ENCODE measurements at places on chromosomes 2 and 18. TPM values are rescaled to one million over a fixed set of nuclear protein-coding genes. Genes with fewer than 3 reads are reported as not detected.
A peak's percentile ranks its signal among the peaks of the same experiment; 100 is the strongest.

The GNAL gene
- 5.1 TPM for total RNA-seq

The DCDC2C gene
- not detected for total RNA-seq

The C2orf78 gene
- 0.16 TPM for total RNA-seq

The IL1A gene
- total RNA-seq = not detected

The BCL2L11 gene
- 18.8 TPM for total RNA-seq

The CNRIP1 gene
- 6.4 TPM for total RNA-seq

The KIF1A gene
- 0.05 TPM for total RNA-seq

- H3K36me3 ChIP-seq = no peaks in the 10 kb centered on the region
- H3K4me3 ChIP-seq = no peak overlapping the region
- DNase-seq = no peak
- H3K27ac ChIP-seq = peak overlapping the region; percentile 67
- peaks cover 39% of the 10 kb centered on the region for H3K4me1 ChIP-seq
These were observed 22.3 kb downstream of the ATP8B1 start for GRCh38 chr18:57780706-57781347.

DNA sequence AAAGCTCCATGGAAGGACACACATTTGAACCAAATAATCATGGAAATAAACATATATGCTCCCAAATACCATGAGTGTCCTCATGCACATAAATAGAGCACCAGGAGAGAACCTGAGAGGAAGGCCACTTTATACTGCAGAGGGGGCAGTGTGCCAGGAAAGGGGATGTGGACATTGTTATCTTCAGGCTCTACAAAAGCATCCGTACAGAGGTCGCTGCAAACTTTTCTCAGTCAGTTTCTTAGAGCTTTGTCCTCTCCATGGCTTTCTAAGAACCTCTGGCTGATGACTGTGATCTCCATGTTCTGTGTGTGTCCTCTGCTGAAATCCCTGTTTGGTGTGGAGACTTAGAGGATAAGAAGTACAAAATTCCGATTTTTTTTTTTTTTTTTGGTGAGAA is 515.7 kb downstream of the CNTNAP5 start:
- no peak overlapping the region for H3K4me3 ChIP-seq
- no peak for DNase-seq
- H3K36me3 ChIP-seq = no peaks in the 10 kb centered on the region

DNA sequence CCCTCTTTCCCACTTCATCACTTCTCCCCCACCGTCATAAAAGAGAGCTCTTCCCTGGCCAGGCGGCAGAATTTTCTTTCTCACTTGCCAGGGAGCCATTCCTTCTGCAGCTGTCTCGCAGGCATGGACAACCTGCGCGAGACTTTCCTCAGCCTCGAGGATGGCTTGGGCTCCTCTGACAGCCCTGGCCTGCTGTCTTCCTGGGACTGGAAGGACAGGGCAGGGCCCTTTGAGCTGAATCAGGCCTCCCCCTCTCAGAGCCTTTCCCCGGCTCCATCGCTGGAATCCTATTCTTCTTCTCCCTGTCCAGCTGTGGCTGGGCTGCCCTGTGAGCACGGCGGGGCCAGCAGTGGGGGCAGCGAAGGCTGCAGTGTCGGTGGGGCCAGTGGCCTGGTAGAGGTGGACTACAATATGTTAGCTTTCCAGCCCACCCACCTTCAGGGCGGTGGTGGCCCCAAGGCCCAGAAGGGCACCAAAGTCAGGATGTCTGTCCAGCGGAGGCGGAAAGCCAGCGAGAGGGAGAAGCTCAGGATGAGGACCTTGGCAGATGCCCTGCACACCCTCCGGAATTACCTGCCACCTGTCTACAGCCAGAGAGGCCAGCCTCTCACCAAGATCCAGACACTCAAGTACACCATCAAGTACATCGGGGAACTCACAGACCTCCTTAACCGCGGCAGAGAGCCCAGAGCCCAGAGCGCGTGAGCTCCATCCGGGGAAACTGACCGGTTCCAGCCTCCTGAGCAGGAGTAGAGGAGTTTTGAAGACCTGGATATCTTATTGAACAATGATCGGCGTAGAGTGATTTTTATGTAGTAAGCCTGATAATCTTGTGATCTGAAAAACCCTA is at the start of gene MSGN1:
Gene MSGN1, plus strand, starts transcription at position 65 of the 850 bp plus-strand sequence. Its CDS starts 59 bp downstream, at position 124.
- no peaks in the 10 kb centered on the region for H3K27me3 ChIP-seq
- H3K36me3 ChIP-seq = no peaks in the 10 kb centered on the region
- H3K27ac ChIP-seq = no peak within 1 kb of the TSS
- H3K4me3 ChIP-seq = no peak within 1 kb of the TSS
- peaks cover 12% of the 10 kb centered on the region for H3K4me1 ChIP-seq

DNA sequence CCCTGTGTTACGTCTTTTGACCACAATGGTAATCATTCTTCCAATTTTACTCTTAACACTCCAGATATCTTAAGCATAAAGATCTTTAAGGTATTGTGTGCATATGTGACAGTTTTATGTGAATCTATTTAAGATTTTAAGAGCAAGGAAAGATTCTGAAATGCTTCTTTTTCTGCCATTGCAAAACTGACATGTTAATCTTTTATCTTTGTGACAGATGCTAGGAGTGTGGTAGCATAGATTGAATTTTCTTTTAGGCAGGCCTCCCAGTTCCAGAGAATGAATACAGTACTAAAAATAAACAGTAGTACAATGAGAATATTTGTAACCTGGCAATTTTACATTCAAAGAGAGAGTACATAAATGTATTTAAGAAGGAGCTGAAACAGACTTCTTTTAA is 232.5 kb upstream of the ZSWIM2 start:
- H3K4me3 ChIP-seq = no peak overlapping the region
- no peak for DNase-seq
- peaks cover 4% of the 10 kb centered on the region for H3K4me1 ChIP-seq
- H3K27ac ChIP-seq = no peak overlapping the region
- no peaks in the 10 kb centered on the region for H3K36me3 ChIP-seq

DNA sequence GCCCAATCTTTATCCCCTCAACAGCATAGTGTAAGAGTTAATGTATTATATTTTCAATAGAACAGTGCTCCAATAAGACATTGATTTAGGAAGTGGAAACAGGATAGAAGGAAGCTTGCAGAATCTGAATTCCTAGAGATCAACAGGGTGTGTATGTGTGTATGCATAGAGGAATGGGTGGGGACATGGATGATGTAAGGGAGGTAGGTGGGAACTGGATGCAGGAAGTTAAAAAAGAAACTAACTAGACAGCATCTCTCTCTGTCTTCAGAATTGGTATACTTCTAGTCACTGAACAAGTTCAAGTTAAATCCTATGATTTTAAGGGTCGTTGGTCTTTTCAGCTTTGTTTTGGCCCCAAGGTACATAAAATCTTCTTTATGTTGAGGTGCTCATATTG is 196.6 kb downstream of the PMAIP1 start:
- DNase-seq = no peak
- no peaks in the 10 kb centered on the region for H3K36me3 ChIP-seq
- no peak overlapping the region for H3K4me3 ChIP-seq
- no peaks in the 10 kb centered on the region for H3K4me1 ChIP-seq

DNA sequence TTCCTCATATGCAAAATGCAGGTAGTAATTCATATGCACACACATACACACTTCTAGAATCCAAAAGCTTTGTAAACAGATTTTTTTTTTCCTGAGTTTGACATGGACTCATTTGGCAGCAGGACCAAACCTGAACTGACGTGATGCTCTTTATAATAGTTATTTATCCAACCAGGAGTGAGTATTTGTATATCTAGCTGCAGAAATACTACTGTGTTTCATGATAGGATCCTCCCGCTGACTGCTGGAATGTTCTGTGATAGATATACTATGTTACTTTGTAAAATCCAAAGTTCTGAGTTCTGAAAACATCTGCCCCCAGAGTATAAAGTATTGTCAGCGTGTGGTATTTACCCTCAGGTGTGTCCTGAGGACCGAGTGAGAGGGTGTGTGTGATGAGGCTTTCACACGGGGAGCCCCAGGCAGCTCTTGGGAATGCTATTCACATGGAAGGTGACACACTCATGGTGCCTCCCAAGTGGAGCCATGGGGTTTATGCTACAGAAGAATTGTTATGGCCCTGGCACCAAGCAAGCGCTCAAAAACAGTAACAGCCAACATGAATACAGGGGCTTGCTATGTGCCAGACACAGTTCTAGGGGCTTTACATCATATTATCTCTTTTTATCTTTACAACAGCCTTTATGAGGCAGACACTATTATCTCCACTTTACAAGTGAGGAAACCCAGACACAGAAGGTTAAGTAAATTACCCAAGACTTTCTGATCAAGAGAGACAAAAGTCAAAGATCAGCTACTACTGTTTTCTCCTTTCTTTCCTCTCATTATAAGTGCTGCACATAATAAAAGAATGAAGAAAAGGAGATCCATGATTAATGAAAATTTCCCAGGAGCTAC is 16.7 kb upstream of the TXNDC2 start:
- no peak overlapping the region for H3K27ac ChIP-seq
- no peaks in the 10 kb centered on the region for H3K4me1 ChIP-seq
- DNase-seq = no peak
- H3K27me3 ChIP-seq = no peaks in the 10 kb centered on the region

DNA sequence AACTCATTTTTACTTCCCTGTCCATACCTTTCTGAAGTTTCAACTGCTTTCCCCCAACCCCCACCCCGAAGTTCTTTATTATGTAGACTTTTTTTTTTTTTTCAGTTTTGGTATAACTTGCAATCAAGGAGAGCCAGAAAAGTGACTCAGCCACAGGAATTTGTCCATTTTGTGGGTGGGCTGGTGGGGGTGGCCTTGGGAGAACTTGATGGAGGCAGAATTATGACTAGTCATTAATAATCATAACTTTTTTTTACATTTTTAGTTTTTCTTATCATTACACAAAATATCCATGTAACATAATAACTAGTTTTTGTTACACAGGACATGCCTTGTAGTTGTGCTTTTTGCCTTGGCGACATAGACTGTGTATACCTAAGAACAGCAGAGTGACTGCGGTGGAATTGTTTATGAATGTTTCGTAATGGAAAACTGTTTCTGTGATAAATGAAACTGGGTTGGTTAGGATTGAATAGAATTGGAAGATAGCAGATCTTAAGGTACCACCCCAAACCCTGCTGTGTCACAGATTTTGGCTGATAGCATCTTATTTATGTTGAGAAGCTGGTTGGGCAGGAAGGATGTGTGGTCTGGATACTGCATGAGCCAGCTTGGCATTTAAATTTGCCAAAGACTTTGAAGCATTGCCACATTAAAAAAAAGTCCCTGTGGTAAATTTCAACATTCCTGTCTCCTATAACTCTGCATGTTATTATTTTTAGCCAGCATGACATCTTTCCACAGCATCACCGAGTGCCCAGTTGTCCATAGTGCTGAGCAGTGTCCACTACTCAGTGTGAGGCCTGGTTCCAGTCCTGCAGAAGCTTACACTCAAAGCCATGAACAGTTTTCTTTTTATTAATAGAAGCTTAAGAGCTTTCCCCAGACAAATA is 30.7 kb downstream of the LYPD6B start:
- no peaks in the 10 kb centered on the region for H3K36me3 ChIP-seq
- DNase-seq = no peak
- H3K27ac ChIP-seq = no peak overlapping the region
- no peaks in the 10 kb centered on the region for H3K4me1 ChIP-seq
- no peak overlapping the region for H3K4me3 ChIP-seq
- H3K27me3 ChIP-seq = no peaks in the 10 kb centered on the region

DNA sequence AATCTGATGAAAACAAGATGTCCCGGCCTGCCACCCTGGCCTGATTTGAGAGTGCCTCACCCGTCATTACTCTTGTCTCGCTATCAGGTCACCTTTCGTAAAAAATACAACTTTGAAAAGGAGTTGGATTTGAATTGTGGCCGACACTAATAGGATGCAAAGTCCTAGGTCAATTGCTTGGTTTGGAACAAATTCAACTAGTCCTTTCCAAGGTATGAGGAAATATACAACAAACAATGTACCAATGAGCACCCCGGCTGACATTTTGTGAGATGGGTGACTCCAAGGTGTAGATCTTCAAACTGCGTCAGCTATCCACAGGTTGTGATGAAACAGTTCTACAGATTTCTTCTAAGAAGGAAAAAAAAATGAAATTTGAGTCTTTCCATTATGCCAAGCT is 77.8 kb downstream of the BCL2 start:
- peak overlapping the region; percentile 3 for H3K27ac ChIP-seq
- peaks cover 34% of the 10 kb centered on the region for H3K4me1 ChIP-seq
- no peaks in the 10 kb centered on the region for H3K36me3 ChIP-seq
- H3K4me3 ChIP-seq = no peak overlapping the region
- H3K27me3 ChIP-seq = no peaks in the 10 kb centered on the region

DNA sequence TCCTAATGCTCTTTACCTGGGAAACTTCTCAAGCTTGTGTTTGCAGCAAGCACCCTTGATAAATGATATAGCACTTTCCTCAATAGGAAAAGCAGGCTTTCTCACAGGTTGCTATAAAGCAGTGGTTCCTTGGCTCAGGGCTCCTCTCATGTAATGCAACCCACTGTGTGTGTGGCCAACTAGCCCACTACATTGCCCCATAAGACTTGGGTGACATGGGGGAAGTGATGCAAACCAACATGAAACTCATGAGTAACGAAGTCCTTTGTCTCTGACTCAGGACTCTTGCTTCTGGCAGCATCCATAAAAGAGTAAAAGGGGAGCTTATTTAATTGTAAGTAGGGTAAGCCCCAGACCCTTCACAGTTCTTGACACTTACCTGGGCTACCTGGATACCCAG is 106.9 kb downstream of the COL4A4 start:
- H3K27me3 ChIP-seq = no peaks in the 10 kb centered on the region
- no peak overlapping the region for H3K27ac ChIP-seq
- no peak for DNase-seq

DNA sequence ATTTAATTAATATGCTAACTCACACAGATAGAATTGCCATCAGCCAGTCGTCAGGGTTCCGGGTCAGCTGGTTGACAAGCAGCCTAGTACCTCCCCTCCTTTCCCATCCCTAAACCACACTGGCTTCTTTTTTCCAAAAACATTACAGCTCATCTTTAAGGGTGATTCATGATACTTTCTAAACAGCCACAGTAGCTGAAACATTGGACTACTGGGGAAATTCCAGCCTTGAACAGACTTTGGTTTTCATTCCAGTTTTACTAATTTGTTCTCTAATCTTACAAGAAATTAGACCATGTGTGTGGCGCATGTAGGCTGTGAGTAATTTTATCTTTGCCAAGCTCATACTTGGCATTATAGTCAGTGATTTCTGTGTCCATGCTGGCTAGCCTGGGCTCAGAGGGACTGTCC is 110.8 kb downstream of the FMNL2 start:
- H3K36me3 ChIP-seq = no peaks in the 10 kb centered on the region
- DNase-seq = no peak
- peaks cover 49% of the 10 kb centered on the region for H3K4me1 ChIP-seq
- no peak overlapping the region for H3K4me3 ChIP-seq
- peak overlapping the region; percentile 62 for H3K27ac ChIP-seq

DNA sequence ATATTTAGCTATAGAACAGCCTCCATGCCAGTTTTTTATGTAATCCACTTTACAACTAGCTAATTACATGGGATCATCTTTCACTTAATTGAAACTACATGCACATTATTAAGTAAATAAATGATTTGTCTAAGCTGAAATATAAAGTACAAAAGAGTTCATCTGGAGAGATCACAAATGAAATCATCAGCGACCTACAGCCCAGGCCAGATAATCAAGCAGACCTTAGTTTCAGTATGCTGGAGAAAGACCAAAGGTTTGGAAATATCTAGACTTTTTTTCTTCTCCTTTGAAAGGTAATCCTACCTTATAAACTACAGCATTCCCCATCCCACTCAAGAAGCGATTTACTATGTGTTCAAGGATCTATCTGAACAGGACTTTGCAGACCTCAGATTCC is 26.5 kb downstream of the FIGN start:
- no peaks in the 10 kb centered on the region for H3K4me1 ChIP-seq
- H3K27ac ChIP-seq = no peak overlapping the region
- H3K36me3 ChIP-seq = no peaks in the 10 kb centered on the region
- H3K4me3 ChIP-seq = no peak overlapping the region
- no peak for DNase-seq
